Hematopoietic multipotent progenitor cell treated with erythropoietin and hydrocortisone succinate and interleukin-3 and kit ligand, for 15 days (in vitro differentiated cells): ENCODE measurements at places on chromosomes 7 and 10.

GRCh38 chr10:122213766-122214165 lies 57.3 kb upstream of the BTBD16 start:
- no peak for DNase-seq

- no peak for DNase-seq
These were observed 1.0 kb downstream of the CYP51A1 start for GRCh38 chr7:92133133-92133736.

DNA sequence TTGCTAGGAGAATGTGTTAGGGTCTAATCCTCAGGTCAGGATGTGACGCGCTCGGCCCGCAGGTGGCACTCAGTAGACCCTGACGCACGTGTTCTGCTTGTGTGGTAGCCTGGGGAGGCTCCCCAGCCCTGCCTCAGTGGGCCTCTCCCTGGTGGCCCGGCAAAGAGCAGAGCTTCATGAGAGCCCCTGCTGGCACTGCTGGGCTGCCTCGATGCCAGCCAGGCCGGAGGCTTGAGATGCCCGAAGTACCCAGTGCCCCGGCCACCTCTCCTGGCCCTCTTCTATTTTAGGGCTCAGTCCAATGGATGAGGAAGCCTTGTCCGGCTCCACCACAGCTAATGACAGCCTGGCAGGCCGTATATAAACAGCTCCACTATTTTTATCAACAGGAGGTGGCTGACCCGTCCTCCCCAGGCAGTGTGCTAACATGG lies 42.0 kb downstream of the PRF1 start:
- DNase-seq = no peak

GRCh38 chr10:117884093-117884492 lies 162.6 kb downstream of the RAB11FIP2 start:
- no peak for DNase-seq

DNA sequence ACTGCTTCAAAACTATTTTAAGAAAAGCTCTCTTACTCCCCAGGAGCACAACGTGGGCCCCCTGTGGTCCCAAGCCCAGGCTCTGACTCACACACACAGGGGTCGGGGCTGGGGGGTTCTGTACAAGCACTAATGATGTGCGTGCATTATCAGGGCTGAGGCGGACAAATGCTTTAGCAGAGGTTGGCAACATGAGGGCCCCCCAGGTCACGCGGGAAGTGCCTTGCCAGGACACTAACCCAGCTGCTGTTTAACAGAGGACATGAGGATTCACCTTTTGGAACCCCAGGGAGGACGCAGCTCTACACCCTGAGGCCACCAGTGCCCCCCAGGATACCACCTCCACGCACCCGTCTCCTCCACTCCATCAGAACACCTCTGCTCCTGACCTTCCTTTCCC lies 342.8 kb downstream of the DNAJB6 start:
- no peak for DNase-seq

DNA sequence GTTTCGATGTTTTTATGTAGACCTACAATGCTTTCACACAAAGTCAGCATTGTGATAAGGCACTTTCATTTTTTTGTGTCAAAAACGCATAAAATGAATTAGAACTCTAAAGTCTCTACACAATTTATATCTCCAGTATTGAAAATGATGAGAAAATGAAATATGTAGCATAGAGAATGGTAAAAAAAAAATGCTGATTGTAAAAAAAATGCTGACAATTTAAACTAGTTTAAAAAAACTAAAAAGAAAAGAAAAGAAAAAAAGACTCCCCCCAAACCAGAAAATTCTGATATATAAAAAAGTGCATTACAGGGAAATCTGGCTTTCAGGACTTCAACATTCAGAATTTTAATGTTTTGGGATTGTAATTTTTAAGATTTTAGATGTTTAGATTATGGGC lies 148.1 kb downstream of the FZD1 start:
- no peak for DNase-seq

DNA sequence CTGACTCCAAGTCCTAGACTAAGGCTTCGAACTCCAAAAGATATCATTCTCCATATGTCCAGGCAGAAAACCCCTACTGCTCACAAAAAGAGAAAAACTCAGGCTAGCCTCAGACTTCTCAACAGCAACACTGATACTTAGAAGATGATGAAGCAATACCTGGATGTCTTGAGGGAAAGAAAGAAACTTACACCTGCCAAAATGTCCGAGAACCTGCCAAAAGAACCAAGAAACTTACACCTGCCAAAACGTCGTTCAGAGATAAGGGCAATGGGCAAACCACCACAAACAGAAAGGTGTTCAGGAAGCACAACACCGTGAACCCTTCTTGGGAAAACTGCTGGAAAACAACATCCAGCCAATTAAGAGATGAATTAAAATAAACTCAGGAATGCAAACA lies 15.3 kb downstream of the ABLIM1 start:
- DNase-seq = no peak

DNA sequence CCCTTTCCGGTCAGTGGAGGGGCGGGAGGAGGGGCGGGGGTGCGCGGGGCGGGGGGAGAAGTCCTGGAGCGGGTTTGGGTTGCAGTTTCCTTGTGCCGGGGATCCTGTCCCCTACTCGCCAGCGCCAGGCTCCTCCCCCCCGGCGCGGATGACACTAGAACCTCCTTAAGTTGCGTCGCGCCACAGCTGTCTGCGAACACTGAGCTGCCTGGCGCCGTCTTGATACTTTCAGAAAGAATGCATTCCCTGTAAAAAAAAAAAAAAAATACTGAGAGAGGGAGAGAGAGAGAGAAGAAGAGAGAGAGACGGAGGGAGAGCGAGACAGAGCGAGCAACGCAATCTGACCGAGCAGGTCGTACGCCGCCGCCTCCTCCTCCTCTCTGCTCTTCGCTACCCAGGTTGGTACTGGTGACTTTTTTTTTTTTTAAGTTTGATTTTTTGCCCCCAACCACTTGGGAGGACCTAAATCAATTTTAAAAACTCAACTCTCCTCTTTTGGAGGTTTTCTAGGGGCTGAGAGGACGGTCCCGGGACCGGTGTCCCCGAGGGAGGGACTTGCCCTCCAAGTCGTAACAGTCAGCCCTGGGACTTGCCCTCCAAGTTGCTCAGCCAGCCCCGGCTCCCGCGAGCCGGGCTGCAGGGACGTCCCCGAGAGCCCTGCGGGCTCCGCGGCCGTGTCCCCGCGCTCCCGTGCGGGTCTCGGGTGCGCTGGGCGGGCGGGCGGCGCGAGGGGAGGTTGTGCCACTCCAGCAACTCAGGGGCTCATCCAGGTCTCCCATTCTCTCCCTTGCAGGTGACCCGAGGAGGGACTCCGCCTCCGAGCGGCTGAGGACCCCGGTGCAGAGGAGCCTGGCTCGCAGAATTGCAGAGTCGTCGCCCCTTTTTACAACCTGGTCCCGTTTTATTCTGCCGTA lies at the start of gene GATA3:
TSS of gene GATA3 (plus strand) at position 195 of the 914 bp plus-strand sequence. CDS start 968 bp downstream, outside the sequence.
- no peak for DNase-seq

GRCh38 chr7:129650056-129650758 lies 38.7 kb downstream of the NRF1 start:
- no peak for DNase-seq

DNA sequence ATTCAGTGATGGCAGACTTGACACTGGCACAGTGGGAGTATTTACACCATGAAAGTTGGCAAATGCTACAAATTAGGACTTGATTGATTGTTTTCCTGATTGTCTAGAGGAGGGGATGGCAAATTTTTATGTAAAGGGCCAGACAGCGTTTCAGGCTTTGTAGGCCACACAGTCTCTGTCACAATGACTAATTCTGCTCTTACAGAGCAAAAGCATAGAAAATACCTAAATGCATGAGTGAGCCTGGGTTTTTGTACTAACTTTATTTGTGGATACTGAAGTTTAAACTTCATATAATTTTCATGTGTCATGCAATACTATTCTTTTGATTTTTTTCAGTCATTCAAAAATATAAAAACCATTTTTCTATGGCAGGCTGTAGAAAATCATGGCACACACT lies 9.0 kb upstream of the ARMS2 start:
- no peak for DNase-seq

- DNase-seq = no peak
These were observed 18.8 kb downstream of the VSIR start for GRCh38 chr10:71754562-71754961.

- no peak for DNase-seq
These were observed 11.8 kb downstream of the NANOS1 start for GRCh38 chr10:119041326-119041725.

- no peak for DNase-seq
These were observed 22.4 kb downstream of the LDB3 start for GRCh38 chr10:86690657-86691084.
